ENCODE measurements at places on chromosomes 2 and 18.
A peak's percentile ranks its signal among the peaks of the same experiment; 100 is the strongest.

GRCh38 chr2:108304975-108305374 lies 16.3 kb downstream of the SULT1C2 start:
- DNase-seq: no peak

- DNase-seq: no peak
Observed at GRCh38 chr18:40980171-40980570, 974.9 kb upstream of the PIK3C3 start.

GRCh38 chr2:31378389-31378788 lies 36.2 kb downstream of the XDH start:
- DNase-seq: no peak

- DNase-seq: no peak
Observed at GRCh38 chr2:85601771-85602475, 575 bp downstream of the TMEM150A start.

GRCh38 chr18:36737316-36737715 lies 91.5 kb downstream of the TPGS2 start:
- DNase-seq: no peak

- no peak for DNase-seq
Observed at GRCh38 chr18:58592223-58593214, 36.4 kb downstream of the ALPK2 start.

GRCh38 chr2:36271266-36271665 lies 84.3 kb upstream of the CRIM1 start:
- DNase-seq: no peak

- no peak for DNase-seq
Observed at GRCh38 chr2:375270-375955, 87.5 kb upstream of the ALKAL2 start.

DNA sequence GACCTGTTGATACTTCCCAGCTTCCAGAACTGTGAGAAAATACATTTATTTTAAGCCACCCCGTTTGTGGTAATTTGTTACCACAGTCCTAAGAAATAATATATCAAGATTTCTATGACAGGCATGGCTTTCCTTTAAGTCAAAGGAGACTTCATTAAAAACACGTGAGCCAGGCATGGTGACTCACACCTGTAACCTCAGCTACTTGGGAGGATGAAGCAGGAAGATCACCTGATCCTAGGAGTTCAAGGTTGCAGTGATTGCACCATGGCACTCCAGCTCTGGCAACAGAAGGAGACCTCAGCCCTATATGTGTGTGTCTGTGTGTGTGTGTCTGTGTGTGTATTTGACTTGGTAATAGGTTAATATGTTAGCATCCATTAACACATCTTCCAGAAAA lies 69.8 kb upstream of the SCN7A start:
- DNase-seq: no peak

- DNase-seq: no peak
Observed at GRCh38 chr2:16272038-16272788, 331.9 kb downstream of the MYCN start.

GRCh38 chr18:42719221-42719620 lies 396.3 kb downstream of the RIT2 start:
- DNase-seq: no peak

DNA sequence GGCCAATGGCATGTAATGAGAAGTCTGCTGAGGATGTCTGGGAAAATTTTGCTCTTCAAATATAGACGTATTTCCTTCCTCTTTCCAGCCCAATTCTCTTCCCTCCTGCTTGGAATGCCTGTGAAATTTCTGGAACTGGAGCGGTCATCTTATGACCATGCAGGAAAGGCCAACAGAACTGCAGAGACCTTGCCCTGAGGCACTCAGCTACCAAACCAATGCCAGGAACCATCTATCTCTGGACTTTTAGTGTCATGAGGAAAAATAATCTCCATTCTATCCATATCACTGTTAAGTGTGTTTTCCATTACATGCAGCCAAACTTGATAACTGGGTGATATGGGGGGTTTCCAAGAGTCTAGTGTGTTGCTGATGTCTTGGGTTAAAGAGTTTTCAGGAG lies 363.7 kb downstream of the SLC4A3 start:
- no peak for DNase-seq

DNA sequence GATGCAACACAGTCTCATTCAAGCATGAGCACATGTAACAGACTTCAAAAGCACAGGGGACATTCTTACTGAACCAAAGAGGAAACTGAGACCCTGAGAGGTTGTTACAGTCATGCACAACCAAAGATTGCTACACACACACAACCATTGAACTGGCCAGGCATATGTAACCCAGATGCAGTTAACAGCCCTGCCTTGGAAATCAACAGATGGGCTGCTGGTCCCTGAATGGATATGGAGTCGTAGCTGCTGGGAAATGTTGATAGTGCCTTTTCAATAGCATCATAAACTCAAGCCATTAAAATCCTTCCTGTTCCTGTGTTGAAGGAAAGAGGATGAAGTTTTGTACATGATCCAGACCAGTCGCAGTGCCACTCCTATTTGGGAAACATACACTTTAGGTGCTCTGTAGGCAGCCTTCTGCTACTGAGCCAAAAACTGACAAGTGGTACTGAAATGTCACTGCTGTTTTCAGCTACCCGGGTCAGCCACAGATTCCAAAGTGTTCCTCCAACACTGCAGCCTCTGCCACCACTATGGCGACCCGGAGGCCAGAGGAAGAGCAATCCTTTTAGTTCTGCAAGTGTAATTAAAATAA lies 143.9 kb downstream of the CCBE1 start:
- no peak for DNase-seq

GRCh38 chr18:711310-711656 lies 1.1 kb downstream of the ENOSF1 start:
- peak; percentile 37 for DNase-seq

DNA sequence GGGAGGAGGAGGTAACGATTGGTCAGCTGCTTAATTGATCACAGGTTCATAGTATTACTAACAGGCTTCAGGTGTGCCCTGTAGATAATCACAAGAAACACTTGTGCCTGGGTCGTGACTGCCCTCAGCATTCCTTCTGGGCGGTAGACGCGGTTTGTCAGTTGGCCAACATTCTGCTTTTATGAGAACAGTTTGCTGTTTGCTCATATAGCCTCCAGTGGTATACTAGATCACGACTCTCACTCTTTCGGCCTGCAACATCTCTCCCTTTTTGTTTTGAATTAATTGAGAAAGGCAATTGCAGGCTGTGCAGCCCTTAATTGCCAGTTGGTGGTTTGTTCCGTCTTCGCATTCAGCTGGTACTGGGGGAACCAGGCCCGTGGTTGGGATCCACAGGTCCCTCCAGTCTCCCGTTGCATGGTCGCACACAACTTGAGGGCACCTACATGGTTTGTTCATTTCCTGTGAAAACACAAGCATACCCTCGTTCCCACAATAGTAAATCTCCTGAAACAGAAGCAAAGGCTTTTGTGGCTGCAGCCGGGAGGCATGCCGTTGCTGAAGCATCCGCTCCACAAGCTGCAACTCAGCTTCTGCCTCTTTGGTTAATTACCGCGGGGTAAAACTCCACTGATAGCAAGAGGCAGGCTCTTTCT lies 30.3 kb upstream of the GPR17 start:
- DNase-seq: no peak

- peak; percentile 69 for DNase-seq
Observed at GRCh38 chr2:64453770-64454385, at the start of gene LGALSL. Gene LGALSL, plus strand, starts transcription at chr2:64454162. Its CDS starts 384 bp downstream, at chr2:64454546.

DNA sequence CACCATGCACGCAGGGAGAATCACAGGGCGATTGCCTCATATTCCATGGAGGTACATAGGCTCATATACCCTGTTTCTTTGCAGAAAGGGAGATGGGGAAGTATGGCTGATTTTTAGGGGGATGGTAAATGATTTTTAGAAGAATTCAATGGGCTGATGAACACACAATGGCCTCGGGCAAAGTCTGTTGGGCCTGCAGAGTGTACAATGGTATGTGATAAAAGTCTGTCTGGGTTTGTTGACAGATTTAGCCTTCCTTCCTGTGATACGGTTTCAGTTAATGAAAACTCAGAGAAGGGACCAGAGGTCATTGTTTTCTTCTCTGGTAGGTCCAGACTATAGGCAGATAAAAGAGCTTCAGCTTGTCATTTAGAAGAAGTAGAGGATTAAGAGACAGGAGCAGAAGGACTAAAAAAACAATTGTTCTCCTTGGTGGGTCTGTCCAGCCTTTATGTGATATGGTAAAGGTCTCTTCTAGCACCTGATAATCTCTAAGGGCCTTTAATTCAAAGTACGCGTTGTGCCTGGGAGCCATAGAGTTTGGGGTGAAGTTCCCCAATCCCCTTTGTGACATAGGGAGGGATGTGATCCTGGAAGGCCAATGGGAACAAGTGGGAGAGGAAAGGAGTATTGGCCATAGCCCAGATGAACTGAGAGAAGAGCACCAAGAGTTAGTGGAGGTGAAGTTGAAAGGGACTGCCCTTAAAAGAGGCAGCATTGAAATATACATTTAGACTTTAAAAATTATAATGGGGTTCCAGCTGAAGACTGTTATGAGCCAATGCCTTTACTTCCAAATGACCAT lies 107.5 kb upstream of the SERPINE2 start:
- DNase-seq: no peak

GRCh38 chr2:1900732-1901131 lies 156.4 kb upstream of the PXDN start:
- no peak for DNase-seq

- no peak for DNase-seq
Observed at GRCh38 chr2:105775809-105776559, 31.3 kb downstream of the NCK2 start.

Data from left kidney (tissue), 8 donors.